CD8-positive, alpha-beta memory T cell (primary cell): ENCODE measurements at places on chromosomes 11 and 22.

GRCh38 chr11:102436561-102436960 lies 16.0 kb downstream of the TMEM123 start:
- H3K4me1 ChIP-seq: peaks cover 23% of the 10 kb centered on the region
- no peak overlapping the region for H3K27ac ChIP-seq
- peaks cover 8% of the 10 kb centered on the region for H3K36me3 ChIP-seq
- no peak overlapping the region for H3K4me3 ChIP-seq
- no peak for DNase-seq
- no peaks in the 10 kb centered on the region for H3K27me3 ChIP-seq

GRCh38 chr22:32882360-32882755 lies 80.9 kb downstream of the TIMP3 start:
- H3K4me1 ChIP-seq: no peaks in the 10 kb centered on the region
- H3K27me3 ChIP-seq: no peaks in the 10 kb centered on the region
- H3K27ac ChIP-seq: no peak overlapping the region
- no peaks in the 10 kb centered on the region for H3K36me3 ChIP-seq
- H3K4me3 ChIP-seq: peak overlapping the region; percentile 47
- DNase-seq: no peak

- H3K27me3 ChIP-seq: no peaks in the 10 kb centered on the region
- no peak overlapping the region for H3K4me3 ChIP-seq
- no peak for DNase-seq
- peaks cover 8% of the 10 kb centered on the region for H3K4me1 ChIP-seq
These were observed 12.4 kb downstream of the C1QTNF6 start for GRCh38 chr22:37175414-37176281.

- no peak overlapping the region for H3K27ac ChIP-seq
- no peaks in the 10 kb centered on the region for H3K36me3 ChIP-seq
These were observed 229.2 kb downstream of the ADAMTS15 start for GRCh38 chr11:130677486-130678153.

GRCh38 chr11:34234086-34234740 lies 123.6 kb downstream of the ABTB2 start:
- no peaks in the 10 kb centered on the region for H3K27me3 ChIP-seq
- peak; percentile 47 for DNase-seq
- H3K27ac ChIP-seq: no peak overlapping the region
- H3K4me3 ChIP-seq: no peak overlapping the region
- H3K4me1 ChIP-seq: peaks cover 19% of the 10 kb centered on the region

DNA sequence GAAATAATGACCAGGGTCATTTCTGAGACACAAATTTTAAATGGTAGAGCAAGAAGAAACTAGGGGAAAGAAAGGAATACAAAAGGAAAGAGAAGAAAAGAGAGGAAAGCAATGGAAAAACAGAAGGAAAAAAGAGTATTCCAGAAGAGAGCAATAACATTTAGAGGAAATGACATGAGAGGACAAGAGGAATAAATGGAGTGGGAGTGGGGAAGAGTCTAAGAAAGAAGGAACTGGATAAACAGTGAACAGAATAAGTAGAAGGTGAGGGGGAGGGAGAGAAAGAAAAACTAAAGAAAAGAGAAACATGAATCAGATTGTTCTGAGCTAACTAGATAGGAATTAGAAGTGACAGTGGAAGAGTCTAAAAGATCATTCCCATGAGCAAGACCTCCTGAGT lies 28.4 kb downstream of the PRDM10 start:
- H3K4me1 ChIP-seq: no peaks in the 10 kb centered on the region
- H3K4me3 ChIP-seq: no peak overlapping the region
- H3K36me3 ChIP-seq: no peaks in the 10 kb centered on the region
- no peaks in the 10 kb centered on the region for H3K27me3 ChIP-seq
- DNase-seq: no peak

DNA sequence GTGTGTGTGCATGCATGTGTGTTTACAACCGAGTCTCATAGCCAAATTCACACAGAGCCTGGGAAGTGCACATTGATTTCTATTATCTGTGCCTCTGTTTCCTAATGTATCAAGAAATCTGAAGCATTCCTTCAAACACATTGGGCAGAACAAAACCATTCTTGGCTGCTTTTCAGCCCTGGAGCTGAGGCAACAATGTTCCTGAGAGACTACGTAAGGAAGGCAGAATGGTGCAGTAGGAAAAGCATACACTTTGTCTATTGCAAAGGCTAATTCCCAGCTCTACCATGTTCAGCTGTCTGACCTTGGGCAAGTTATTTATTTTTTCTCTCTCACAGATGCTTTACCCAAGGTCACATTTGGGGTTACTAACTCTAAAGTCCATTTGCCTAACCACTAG lies 575.5 kb downstream of the SOX6 start:
- DNase-seq: no peak
- H3K27me3 ChIP-seq: no peaks in the 10 kb centered on the region
- no peaks in the 10 kb centered on the region for H3K36me3 ChIP-seq
- no peaks in the 10 kb centered on the region for H3K4me1 ChIP-seq

DNA sequence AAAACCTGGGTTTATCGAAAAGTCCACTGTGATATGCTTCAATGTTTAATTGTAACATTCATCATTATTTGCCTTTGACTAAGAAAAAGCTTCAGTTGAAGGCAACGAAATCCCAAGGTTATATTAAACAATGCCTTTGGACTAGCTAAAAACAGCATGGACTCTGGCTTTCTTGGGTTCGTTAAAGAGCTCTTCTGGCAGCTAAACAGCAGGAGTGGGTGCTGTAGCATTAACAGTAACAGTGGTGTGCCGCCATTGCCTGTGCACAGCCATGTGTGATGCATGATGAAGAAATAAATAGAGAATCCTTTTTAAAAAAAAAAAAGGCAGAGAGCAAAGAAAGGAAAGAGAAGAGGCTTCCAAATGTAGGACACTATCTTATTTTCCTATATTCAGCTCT lies 406.6 kb upstream of the FAT3 start:
- no peaks in the 10 kb centered on the region for H3K36me3 ChIP-seq
- H3K27ac ChIP-seq: no peak overlapping the region
- DNase-seq: no peak
- no peak overlapping the region for H3K4me3 ChIP-seq
- H3K4me1 ChIP-seq: no peaks in the 10 kb centered on the region

DNA sequence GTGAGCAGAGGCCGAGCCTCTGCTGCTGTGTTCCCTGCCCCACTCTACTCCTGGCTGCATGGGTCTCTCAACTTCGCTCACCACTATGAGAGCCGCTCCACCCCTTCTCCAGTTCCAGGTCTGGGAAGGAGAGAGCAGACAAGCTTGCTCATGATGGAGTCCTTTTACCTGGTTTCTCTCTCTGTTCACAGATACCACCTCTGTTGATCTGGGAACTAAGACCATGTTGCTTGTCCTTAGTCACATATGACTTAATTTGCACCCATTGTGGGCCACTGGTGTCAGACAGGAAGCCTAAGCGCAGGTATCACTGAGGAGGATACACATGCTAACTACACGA lies 26.8 kb downstream of the MCM5 start:
- H3K27ac ChIP-seq: no peak overlapping the region
- peaks cover 1% of the 10 kb centered on the region for H3K36me3 ChIP-seq
- no peak for DNase-seq
- H3K27me3 ChIP-seq: no peaks in the 10 kb centered on the region
- no peak overlapping the region for H3K4me3 ChIP-seq
- H3K4me1 ChIP-seq: no peaks in the 10 kb centered on the region

DNA sequence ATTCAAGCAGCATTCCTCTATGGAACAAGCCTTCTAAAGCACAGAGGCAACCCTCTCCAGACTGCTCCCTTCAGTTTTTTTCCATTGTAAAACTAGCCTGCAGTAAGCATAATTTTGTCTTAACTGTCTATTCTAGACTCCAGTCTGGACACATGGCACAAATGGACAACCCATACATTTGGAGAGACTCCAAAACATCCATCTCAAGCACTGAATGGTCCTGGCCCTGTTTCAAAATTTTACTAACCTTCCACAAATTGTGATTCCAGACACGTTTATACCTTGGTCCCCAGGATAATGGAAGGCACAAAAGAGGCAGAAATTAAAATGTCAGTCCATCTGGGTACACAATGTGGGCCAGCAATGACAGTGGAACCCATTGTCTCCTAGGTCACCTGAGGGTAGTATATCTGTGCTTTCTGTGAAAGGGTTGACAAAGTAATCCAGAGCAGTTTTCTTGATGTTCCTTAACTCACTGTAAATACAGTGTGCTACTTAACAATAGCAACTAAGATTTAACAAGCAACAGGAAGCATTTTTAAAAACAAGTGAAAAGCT lies 16.2 kb upstream of the SESN3 start:
- no peak for DNase-seq
- H3K27ac ChIP-seq: no peak overlapping the region
- no peak overlapping the region for H3K4me3 ChIP-seq
- H3K27me3 ChIP-seq: no peaks in the 10 kb centered on the region

- no peak overlapping the region for H3K27ac ChIP-seq
- H3K36me3 ChIP-seq: no peaks in the 10 kb centered on the region
- H3K4me1 ChIP-seq: no peaks in the 10 kb centered on the region
- no peak overlapping the region for H3K4me3 ChIP-seq
These were observed 85.9 kb downstream of the SBF2 start for GRCh38 chr11:10208131-10208575.

GRCh38 chr11:133896028-133896427 lies 50.7 kb upstream of the SPATA19 start:
- no peaks in the 10 kb centered on the region for H3K27me3 ChIP-seq
- H3K4me3 ChIP-seq: no peak overlapping the region
- no peak overlapping the region for H3K27ac ChIP-seq
- H3K36me3 ChIP-seq: no peaks in the 10 kb centered on the region
- no peaks in the 10 kb centered on the region for H3K4me1 ChIP-seq

GRCh38 chr11:78783846-78784245 lies 209.2 kb upstream of the NARS2 start:
- H3K27me3 ChIP-seq: no peaks in the 10 kb centered on the region
- H3K4me3 ChIP-seq: no peak overlapping the region
- H3K27ac ChIP-seq: no peak overlapping the region
- no peaks in the 10 kb centered on the region for H3K4me1 ChIP-seq

- no peaks in the 10 kb centered on the region for H3K27me3 ChIP-seq
- no peak overlapping the region for H3K4me3 ChIP-seq
- no peak overlapping the region for H3K27ac ChIP-seq
- no peak for DNase-seq
- H3K4me1 ChIP-seq: no peaks in the 10 kb centered on the region
These were observed 89.9 kb downstream of the ARHGAP32 start for GRCh38 chr11:129102225-129102624.
